NB4 (cell line): ENCODE measurements at places on chromosomes 6 and 20.

- DNase-seq, result no peak
These were observed 106.0 kb downstream of the TMEM242 start for GRCh38 chr6:157217198-157217893.

DNA sequence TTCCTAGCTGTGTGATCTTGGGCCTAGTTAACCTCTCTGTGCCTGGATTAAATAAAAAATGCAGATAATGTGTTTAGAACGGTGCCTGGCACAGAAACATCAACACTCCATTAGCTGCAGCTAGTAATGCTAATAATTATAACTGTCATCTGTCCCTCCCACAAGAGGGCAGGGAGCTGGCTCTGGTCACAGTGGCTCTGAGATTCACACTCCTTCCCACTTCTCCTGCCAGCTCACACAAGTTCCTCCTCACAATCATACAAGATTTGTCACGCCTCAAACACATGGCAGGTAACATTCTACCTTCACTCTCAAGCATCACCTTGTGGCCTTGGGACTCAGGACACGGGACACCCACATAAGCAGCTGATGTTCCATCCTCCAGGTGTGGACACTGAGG is 2.4 kb downstream of the ADA start:
- no peak for DNase-seq

DNA sequence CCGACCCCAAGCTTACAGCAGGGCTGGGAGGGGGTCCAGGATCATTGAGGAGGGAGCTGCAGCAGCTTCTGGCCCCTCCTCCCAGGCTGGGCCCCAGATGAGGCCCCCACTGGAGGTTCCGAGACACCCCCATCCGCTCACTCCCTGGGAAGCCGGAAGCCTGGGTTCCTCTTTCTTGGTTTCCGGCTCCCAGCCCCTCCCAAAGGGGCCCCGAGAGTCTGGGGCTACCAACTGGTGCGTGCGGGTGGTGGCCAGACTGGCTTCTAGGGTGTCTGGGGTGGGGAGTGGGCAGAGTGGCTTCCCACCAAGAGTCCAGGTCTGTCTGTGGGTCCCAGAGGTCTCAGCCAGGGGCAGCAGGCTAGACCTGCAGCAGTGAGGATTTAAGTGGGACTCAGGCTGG is 2.2 kb downstream of the RGS19 start:
- DNase-seq, result peak; percentile 94

GRCh38 chr6:15877231-15877630 is 214.4 kb upstream of the DTNBP1 start:
- DNase-seq, result no peak

DNA sequence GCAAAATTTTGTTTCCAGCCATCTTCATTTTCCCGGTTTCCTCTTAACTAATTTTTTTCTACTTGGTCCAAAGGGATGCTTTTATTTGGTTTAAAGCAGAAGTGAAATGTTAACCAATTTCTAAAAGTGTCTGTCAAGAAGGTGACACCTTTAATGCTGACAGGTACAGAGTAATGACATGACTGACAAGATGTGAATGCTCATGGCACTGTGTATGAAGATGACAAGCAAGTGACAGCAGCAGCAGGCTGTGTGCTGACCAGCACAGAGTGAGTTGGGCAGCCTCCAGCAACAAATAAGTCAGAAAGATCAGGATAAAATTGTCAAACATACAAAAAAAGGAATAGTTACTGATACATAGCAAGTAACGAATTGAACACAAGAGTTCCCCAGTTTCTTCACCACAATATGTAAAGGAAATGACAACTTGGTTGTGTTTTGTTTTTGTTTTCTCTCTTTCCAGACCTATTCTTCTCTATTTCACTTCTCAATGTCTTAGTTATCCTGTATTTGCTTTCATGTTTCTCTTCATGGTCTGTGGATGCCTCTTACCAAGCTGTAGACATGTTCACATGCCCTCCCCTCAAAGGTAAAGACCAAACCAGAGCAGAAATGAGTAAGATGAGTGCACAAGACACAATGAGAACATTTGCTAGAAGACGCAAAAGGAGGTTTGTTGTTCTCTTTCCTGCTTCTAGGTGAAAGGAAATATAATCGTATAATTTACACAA is 174.9 kb downstream of the FRK start:
- no peak for DNase-seq

- DNase-seq, result peak; percentile 50
These were observed 72.0 kb downstream of the DST start for GRCh38 chr6:56570413-56571359.

- DNase-seq, result no peak
These were observed 124.0 kb upstream of the MAFB start for GRCh38 chr20:40813029-40813431.

DNA sequence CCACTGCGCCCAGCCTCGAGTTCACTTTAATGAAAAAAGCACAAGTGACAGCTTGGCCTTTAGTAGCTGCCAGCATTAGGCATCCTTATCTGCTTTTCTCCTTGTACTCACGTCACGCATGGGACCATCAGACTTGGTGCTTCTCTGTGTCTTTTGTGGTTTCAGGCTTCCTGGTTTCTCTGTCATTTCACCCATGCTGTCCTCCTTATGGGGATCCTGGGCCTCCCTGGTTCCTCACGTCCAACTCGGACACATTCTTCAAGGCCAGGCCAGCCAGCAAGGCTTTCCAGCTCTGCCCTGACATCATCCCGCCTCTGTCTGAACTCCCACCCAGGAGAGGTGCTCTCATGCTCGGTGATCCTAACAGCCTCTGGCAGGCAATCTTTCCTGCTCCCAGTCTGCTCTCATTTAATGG is 83.2 kb downstream of the TIAM2 start:
- DNase-seq, result peak; percentile 9
